ENCODE measurements at places on chromosomes 3 and 15.
A peak's percentile ranks its signal among the peaks of the same experiment; 100 is the strongest.

- no peak for DNase-seq
Measured at GRCh38 chr3:52205727-52206372, 7.9 kb downstream of the ALAS1 start.

DNA sequence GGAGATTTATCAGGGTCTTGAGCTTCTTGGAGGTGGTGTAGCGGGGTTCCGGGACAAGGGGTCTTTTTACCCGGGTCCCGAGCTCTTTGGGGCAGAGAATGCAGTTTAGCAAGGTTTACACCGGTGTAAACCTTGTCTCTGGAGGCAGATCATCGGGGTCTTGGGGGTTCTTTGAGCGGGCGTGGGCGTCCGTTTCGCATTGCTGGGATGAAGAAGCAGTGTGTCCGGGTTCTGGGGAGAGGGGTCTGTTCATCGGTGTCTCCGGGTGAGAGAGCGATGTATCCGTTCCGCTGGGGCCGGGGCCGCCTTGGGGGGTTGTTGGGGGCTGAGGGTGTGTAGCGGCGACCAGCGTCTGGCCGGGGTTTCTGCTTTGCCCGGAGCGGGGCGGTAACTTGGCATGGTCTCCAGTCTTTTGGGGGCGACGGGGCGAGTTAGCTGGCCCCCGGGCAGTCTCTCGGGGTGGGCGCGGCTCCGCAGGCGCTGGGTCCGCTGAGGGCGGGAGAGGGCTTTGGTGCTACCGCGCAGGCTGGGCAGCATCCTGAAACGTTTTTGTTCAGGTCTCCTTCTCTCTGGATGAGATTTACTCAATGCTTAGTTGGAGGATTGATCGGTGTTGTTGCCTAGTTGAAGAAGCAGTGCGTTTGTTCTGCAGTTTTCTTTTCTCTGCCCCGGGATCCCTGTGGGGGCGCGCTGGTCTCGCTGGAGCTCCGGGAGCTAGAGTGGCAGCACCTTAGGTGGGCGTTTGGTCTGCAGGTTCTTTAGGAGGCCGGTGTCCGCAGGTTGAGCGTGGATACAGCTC, 843 bp downstream of the GLCE start:
- peak; percentile 28 for DNase-seq

GRCh38 chr15:27101982-27102381, 131.0 kb downstream of the GABRG3 start:
- DNase-seq, result no peak

DNA sequence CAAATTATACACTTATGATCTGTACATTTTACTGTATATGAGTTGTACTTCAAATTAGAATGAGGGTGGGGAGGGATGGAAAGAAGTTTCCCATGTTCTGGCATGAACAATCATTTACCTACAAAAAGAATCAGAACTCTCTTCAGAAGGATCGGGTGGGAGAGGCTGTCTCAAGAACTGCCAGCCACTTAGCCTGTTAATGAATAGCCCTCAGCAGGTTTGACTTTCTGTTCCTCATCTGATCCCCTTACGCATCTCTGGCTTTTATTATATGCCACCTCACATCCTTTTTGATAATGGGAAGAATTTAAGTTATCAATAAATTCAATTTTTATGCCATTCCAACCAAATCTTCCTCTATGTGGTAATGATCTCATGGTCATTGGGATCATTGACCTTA, 168.3 kb upstream of the TGFBR2 start:
- DNase-seq, result peak; percentile 6

GRCh38 chr3:146162561-146162960, 1.6 kb upstream of the PLOD2 start:
- DNase-seq, result no peak

- DNase-seq, result no peak
Measured at GRCh38 chr15:88641959-88642452, 3.2 kb downstream of the ISG20 start.

GRCh38 chr15:82917249-82917648, 35.3 kb downstream of the HOMER2 start:
- no peak for DNase-seq

GRCh38 chr3:70182166-70182565, 130.3 kb downstream of the MDFIC2 start:
- no peak for DNase-seq

GRCh38 chr3:50676031-50676705, 1.4 kb downstream of the DOCK3 start:
- no peak for DNase-seq

DNA sequence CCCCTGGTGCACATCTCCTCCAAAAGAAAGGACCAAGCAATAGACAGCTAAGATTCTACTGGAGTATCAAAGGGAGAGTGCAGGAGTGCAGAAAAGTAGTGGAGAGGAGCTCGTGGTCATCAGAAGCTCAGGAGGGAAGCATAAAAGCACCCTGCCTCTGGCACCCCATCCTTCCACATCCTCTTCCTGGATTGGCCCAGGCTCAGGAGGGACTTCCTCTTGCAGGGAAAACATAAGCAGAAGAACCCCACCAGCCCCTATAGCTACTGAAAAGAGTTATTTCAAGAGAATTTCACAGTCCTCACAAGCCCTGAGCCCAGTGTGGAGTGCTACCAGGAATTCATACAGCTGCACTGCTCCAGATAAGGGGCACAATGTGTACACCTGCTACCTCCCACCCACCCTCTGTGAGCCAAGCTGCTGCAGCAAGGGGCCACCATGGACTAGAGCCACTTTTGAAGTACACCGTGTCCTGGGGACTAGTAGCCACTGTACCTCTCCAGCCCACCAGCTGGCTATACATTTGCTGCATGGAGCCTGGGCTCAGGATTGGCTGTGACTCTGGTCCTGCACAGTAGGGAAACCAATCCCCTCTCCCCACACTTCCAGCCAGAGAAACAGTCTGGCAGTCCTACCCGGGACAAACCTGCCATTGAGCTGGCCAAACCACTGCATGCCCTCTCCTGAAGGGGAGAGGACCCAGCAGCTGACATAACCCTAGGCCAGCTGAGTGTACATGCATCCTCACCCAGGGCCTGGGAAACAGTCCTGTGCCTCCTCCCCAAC, 43.0 kb downstream of the CD200R1 start:
- DNase-seq, result peak; percentile 55

- DNase-seq, result no peak
Measured at GRCh38 chr3:46670891-46671427, 22.5 kb downstream of the ALS2CL start.

- DNase-seq, result no peak
Measured at GRCh38 chr3:139522421-139522820, 17.1 kb downstream of the RBP1 start.

- DNase-seq, result peak; percentile 38
Measured at GRCh38 chr15:70160803-70161565, 63.3 kb upstream of the TLE3 start.

GRCh38 chr3:191339316-191339917, 9.1 kb upstream of the UTS2B start:
- DNase-seq, result peak; percentile 14

- no peak for DNase-seq
Measured at GRCh38 chr3:99651531-99651930, 13.1 kb downstream of the COL8A1 start.

DNA sequence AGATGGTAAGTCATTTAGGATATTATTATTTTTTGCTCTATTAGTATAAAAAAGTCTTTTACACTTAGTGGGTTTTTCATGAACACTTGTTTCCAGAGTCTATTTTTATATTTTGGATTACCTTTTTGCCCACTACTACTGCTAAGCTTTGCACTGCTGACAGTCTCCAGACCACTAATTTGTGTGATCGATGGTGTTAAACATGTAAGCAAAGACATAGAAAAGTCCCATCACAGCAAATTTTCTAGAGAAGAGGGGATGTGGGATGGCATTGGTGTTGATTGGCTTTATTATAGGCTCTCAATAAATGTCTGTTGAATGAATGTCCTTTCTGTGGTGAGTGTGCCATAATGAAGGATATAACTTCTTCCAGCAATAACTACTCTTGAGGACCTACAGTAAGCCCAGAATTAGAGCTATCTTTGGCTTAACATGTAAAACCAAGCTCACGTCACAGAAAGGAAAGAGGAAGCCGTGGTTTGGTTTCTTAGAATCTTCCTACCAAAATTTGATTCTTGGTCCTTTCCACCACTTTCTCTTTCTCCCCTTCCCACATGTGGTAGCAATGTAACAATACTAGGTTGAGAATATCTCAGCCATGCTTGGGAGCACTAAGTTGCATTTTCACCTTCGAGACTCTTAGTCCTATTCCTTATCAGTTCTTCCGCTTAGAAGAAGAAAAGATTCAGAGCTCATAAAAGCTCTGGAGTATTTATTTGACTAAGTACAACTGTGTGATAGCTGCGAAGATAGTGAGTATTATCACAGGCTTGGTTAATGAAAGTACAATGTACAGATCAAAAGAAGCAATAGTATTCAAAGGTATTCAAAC, 90.6 kb upstream of the UMPS start:
- DNase-seq, result peak; percentile 39

All from inflammatory macrophage (primary cell).